ENCODE measurements at places on chromosomes 1 and 21. TPM values are rescaled to one million over a fixed set of nuclear protein-coding genes. Genes with fewer than 3 reads are reported as not detected.

- peak; percentile 80 for DNase-seq
Observed at GRCh38 chr21:29164323-29164942, 34.0 kb downstream of the MAP3K7CL start.

- DNase-seq = no peak
Observed at GRCh38 chr21:28317177-28317950, 675.3 kb downstream of the LTN1 start.

DNA sequence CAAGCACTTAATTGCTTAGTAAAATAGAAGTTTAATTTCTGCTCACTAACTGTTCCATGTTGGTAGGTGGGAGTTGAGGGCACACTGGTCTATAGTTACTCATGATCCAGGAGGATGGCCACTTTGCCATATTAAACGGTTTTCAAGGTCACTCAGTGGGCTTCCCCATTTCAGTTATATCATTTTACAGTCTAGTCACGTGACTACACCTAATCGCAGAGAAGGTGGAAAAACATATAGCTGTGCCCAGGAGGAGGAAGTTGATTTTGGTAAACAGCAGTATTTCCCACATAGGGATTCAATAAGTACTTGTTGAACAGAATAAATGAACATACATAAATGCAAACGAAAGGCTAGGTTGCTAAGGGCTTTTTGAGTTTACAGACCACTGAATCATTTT lies 541.1 kb upstream of the CAMK1G start:
- no peak for DNase-seq

DNA sequence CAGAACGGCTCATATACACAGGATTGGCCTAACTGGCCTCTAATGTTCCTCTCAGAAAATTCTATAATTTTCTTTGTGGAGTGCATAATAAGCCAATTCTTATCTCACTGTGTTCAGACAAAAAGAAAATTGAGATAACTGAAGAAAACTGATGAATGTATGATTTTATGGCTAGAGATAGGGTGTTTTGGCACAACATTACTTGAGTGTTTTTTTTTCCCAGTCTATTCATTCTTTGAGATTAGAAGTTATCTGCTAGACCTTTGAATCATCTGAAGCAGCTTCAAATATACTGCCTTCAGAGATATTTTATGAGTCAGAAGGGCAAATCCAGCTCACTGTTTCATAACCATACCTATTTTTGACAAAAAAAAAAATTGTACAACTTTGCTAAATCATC lies 85.6 kb downstream of the VAV3 start:
- no peak for DNase-seq

GRCh38 chr1:167898578-167899222 lies 15.2 kb downstream of the ADCY10 start:
- DNase-seq = no peak

GRCh38 chr1:94178901-94179300 lies 58.0 kb upstream of the ABCA4 start:
- DNase-seq = no peak

GJC2 gene
- total RNA-seq = 0.06 TPM

NPR1 gene
- not detected for total RNA-seq

PSMA5 gene
- total RNA-seq = 154 TPM

FAM151A gene
- total RNA-seq = not detected

MGST3 gene
- 140 TPM for total RNA-seq
